ENCODE measurements at places on chromosomes 7 and 10.

DNA sequence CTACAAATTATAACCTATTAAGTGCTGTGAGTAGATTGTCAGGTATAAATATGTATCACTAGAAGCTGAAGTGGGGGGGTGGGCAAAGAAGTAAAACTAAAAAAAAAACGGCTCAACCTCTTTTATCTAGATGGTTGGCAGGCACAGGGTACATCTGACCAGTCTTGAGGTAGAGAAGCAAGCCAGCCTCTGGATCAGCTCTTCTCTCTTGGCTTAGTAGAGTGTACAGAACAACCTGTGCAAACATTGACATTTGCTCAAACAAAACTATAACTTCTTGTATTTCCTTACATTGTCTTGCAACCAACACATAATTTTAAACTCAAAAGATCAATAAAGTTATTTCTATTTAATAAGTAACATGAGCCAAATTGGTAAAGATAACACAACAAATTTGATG, 25.6 kb downstream of the DNA2 start:
- no peak for DNase-seq

GRCh38 chr10:98778277-98778759, 331.6 kb upstream of the HPS1 start:
- DNase-seq = no peak

GRCh38 chr10:11684717-11685645, 57.2 kb upstream of the ECHDC3 start:
- no peak for DNase-seq

DNA sequence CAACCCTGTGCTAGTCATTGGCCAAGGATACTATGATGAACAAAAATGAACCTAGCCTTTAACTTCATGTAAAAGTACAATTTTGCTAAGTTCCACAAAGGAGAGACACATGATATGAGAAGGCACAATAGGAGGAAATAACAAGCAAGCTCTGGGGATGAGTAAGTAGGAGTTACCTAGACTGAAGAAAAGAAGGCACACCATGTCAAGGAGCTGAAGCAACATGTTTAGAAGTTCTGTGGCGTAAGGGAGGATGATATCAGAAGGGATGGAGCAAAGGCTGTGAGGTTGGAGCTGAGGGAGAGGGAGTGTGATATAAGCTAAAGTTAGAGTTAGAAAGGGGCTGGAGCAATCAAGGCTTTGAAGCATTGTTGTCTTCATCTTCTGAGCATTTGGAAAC, 25.6 kb downstream of the KIFBP start:
- DNase-seq = no peak

DNA sequence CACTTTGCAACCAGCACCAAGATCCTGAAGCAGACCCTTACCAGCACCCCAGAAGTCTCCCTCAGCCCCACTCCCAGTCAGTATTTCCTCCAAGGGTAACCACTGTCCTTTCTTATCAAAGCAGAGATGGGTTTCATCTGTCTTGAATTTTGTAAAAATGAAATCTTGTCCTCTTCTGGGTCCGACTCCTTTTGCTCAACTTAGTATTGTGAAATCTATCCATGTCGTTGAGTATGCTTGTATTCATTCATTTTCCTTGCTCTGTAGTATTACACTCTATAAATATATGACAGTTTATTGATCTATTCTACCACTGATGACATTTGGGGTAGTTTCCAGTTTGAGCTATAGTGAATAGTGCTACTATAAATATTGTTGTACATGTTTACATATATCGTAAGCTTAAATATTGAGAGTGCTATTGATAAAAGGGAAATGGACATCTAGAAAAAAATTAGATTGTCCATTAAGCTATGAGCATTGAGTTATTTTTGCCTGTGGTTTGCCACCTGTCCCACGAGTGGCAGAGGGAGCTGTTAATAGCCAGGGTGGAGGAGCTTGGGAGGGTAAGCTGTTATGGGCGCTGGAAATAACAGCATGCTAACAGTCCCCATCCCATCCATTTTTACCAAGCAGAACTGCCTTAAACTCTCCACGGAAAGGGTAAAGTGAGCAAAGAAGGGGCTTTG, 36.5 kb downstream of the AIFM2 start:
- DNase-seq = no peak

DNA sequence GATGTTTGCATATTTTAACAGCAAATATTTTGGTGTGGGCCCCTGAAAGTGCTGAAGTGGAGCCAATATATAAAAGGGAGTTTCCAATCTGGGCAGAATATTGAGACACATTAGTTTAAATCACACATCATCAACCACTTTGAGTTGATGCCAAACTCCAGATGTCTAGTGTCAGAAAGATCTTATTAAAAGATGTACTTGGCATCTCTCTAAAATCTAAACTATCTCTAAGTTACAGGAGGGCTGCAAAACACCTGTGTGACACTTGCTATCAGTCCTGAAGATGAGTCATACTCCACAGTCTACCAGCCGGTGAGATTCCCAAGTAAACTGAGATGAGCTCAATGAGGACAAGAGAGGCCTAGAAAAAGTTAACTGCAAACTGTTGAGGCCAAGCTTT, 11.4 kb downstream of the JAZF1 start:
- no peak for DNase-seq

GRCh38 chr10:36198322-36198721, 556.2 kb upstream of the FZD8 start:
- DNase-seq = no peak

DNA sequence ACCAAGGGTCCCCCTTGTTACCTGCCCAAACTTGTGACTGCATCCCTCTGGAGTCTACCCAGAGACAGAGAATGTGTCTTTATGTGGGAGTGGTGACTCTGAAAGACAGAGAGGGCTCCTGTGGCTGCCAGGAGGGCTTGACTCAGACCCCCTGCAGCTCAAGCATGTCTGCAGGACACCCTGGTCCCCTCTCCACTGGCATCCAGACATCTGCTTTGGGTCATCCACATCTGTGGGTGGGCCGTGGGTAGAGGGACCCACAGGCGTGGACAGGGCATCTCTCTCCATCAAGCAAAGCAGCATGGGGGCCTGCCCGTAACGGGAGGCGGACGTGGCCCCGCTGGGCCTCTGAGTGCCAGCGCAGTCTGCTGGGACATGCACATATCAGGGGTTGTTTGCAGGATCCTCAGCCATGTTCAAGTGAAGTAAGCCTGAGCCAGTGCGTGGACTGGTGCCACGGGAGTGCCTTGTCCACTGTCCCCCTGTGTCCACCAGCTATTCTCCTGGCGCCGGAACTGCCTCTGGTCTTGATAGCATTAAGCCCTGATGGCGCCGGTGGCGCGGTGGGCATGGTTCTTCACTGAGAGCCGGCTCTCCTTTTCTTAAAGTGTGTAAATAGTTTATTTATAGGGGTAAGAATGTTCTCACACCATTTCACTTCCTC, 19.4 kb upstream of the SH2D4B start:
- DNase-seq = no peak

DNA sequence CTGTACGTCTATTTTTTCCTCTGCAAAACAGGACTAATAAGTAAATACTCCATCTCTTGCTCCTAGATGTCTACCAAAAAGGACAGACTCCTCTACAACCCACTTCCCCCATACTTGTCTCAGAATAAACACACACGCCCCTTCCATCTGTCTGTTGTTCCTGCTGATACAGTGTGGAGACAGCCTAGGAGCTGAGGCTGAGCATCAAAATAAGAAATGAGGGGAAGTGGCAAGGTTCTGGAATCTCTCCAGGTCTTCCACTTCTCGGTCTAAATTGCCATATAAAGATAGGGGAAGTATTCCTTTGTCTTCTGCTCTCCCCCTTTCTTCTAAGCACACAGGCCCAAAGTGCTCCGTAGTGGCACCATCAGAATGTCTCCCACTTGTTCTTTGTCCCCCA, 30.8 kb upstream of the VSIR start:
- no peak for DNase-seq

DNA sequence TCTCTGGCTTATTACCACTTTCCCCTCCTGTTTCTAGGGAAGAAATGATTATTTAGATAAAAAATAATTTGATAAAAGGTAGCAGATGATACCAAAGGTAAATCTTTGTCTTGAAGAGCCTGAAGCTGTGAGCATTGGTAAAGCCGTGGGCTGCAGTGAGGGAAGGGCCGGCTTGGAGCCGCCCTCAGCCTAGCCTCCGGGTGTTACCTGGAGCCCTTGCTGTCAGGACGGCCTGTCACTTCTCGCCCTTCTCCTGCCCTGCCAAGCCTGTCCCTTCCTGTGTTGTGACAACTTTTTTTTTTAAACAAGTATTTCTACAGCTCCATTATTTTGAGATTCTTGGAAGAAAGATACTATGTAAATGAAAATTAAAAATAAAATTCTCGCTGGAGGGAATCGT, 7.0 kb downstream of the CUX1 start:
- no peak for DNase-seq

DNA sequence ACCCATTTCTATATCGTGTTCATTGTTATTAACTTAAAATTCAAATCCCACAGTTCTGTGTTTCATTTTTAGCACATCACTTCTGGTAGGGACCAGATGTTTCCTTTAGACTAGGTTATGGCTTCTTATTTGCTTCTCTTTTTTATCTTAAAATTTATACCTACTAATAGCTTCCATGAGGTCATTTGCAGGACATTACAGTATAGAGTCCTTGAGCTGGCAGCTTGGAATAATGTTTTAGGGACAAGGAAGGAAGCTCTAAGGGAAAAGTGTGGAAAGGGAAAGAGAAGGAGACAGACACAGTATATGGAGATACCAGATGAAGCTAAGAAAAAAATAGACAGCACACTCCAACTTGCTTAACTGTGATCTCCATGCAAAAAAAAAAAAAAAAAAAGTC, 48.8 kb upstream of the CD36 start:
- no peak for DNase-seq

DNA sequence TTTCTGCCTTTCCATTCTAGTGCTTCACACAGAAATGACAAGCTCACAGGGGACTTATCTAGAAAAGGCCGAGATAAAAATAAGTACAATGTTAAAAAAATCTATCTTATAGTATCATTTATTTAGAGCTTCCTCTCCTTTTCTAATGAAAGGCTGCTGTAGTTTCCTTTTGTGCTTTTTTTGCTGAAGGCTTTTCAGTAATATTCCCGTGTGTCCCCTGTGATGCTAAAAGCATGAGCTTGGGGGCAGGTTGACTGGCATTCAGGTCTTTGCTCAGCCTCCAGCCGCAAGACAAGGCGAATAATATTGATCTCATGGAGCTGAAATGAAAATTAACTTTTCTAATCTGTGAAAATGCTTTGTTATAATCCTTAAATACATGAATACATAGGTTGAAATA, 143.0 kb downstream of the ST7 start:
- DNase-seq = no peak

DNA sequence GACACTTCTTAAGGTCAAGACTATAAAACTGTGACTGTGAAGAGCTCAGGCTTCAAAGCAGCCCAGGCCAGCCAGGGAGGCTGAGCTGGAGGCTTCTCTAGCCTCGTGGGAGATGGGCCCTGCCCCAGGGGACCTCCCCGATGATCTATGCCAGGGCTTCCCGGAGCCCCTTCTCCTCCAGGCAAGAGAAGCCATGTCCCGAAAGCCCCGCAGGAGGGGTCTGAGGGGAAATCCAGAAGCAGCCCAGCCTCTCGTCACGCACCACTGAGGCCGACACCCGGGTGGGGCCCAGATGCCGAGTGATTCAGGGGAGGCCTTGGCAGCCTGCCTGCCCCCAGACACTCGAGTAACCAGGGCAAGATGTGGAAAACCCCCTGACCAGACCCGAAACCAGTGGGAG, 63.7 kb downstream of the PROSER2 start:
- DNase-seq = no peak

DNA sequence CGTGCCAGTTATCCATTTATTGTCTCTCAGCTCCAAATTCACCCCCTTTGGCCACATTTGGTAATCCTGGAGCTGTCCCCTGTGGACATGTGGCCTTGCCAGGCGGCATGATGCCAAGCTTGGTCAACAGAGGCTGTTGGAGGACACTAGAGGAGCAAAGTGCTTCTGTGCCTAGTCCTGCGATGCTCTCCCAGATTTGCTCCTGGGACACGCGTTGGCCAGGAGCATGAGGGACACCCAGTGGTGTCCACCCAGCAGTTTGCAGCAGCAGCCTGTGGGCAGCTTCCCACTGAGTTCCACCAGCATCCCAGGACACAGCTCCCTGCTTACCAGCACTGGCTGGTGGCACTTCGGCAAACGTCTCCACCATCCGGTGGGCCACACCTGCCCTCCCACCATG, 55.5 kb upstream of the STEAP1B start:
- no peak for DNase-seq

DNA sequence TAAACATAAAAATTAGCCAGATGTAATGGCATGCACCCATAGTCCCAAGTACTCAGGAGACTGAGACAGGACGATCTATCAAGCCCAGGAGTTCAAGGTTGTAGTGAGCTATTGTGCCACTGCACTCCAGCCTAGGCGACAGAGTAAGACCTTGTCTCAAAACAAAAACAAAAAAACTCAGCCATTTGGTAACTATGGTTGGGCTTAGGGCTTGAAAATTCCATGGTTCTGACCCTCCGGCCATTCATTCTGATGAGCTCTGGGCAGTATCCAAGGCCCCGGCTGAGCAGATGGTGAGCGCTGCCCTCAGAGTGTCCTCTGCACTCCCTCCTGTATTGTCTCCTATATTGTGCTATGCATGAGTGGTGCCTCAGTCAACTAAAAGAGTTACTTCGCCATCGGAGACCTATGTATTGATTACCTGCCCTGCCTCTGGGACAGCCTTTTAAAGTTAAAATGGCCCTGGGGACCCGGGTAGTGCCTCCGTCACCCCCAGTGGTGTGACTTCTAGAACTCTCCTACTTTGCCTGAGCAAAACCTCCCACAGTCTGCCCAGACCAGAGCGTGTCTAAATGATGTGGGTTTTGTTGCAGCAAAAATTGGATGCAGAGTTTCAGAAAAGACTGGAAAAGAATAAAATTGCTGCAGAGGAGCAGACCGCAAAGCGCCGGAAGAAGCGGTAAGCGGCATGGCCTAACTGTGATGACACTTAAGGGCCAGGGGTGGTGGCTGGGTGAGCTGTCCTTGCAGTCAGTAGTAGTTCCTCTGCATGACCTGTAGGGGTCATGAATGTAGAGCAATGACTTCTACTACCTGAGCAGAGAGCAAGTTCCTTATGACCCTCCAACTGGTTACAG, 8.1 kb downstream of the PRKRIP1 start:
- DNase-seq = peak; percentile 81

DNA sequence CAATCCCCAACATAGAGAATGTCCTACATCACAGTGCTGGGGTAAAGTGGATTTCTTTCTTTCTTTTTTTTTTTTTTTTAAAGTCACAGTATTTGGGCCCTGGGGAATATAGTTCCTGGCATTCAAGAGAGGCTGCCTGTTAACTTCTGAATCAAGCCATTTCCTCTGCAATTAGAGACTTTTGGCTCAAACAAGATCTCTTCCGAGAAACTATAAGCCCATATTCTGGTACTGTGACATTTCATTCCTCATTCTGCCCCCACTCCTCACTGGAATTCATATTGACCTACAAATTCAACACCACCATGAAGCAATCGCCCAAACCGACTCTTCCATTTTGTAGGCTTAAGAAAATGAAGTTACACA, 187.4 kb downstream of the PHTF2 start:
- no peak for DNase-seq
